Ureter (tissue), 1 donor: ENCODE measurements at places on chromosomes 13 and 19.

DNA sequence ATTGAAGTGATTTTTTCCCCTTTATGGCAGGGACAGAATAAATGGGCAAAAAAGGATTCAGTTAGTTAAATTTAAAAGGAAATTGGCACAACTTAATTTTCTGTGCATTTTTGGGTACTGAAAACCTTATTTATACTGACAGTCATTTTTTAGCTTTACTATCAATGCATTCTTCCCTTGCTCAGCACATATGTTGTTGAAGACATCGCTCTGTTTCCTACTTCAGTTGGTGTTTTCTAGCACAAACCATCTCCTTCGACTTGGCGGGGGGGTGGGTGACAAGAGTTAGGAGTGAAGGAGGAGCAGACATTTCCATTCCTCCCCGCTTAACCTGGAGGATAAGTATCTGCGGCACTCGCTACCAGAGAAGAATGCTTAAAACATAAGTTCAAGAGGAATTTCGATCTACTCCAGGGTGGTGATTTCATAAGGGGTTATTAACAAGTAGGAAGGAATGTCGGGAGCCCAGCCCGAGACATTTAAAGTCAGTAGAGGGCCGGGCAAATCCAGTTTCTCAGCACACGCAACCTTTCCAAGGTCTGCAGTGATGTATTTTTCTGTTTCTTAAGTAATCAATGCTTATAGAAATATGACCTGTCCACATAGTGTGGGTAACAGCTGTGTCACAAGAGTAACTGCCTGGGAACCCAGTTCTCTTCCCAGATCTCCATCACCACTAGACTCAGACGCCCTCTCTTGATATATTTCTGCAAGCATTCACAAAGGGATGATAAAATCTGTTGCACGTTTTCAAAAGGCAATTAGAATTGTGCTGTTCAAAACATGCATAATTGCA lies 525.8 kb downstream of the MYO16 start:
- DNase-seq, result no peak

DNA sequence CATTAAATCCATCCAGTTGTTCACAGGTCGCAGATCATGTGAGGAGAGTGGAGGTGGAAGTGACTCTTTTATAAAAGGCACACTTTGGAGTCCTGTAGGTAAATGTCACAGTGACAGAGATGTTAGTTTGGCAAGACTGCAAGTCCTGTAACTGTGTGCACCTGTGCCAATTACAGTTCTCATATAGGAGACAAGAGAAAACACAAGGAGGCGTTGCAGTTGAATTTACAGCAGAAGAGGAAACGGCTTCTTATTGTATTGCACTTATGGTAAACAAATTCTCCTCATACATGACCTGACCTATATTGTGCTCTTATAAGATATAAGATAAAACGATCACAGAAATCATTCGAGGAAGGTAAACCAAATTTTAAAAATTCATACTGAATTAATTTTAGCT lies 732.8 kb upstream of the SLC10A2 start:
- no peak for DNase-seq

DNA sequence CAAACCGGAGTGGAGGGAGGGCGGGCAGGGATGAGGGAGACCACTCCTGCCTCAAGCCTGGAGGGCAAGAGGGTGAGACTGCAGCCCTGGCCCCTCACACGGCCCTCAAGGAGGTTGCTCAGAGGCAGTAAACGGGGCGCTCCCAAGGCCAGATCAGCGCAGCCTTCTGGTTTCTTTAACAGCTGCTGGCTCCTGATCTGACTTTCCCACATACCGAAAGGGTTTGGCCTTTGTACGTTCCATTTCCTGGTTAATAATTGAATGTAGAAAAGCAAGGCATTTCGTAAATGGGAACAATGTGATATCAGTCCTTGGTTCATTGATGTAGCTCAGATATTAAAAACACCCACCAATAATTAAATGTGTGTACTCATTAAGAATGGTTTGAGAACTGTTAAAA lies 71.5 kb downstream of the GGACT start:
- no peak for DNase-seq

- DNase-seq, result no peak
These were observed 46.5 kb downstream of the UTP14C start for GRCh38 chr13:52070929-52071523.

- DNase-seq, result no peak
These were observed 1485.3 kb downstream of the PCDH9 start for GRCh38 chr13:65744836-65745235.

DNA sequence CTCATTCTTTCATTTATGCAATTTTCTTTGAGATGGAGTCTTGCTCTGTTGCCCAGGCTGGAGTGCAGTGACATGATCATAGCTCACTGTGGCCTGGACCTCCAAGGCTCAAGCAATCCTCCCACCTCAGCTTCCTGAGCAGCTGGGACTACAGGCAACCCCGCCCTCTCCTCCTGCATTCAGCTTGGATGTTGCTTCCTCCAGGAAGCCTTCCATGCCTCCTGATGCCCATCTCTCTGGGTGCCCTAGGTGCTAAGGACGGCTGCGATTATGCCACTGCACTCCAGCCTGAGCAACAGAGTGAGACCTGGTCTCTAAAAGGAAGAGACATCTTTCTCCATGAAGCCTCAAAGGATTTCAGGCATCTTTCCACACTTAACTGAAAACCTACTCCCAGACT lies 161.8 kb downstream of the PTPRS start:
- no peak for DNase-seq
